Activated CD8-positive, alpha-beta T cell treated with anti-CD3 and anti-CD28 coated beads, Interleukin-2, amount 10 ng/mL, durations not matched to agents 7 days and 5 days (primary cell): ENCODE measurements at places on chromosomes 13 and 19. TPM values are rescaled to one million over a fixed set of nuclear protein-coding genes. Genes with fewer than 3 reads are reported as not detected.

ZNF382 gene
- 13.3 TPM for total RNA-seq

CBLC gene
- total RNA-seq = not detected

SELENOV gene
- not detected for total RNA-seq

ELANE gene
- not detected for total RNA-seq

OR7A10 gene
- total RNA-seq = not detected

NKG7 gene
- 401 TPM for total RNA-seq

LILRA1 gene
- total RNA-seq = not detected

IFNL1 gene
- 0.29 TPM for total RNA-seq

GRCh38 chr13:113837560-113838355 is 26.1 kb downstream of the GAS6 start:
- DNase-seq = no peak

GRCh38 chr13:46386392-46387063 is 524 bp downstream of the RUBCNL start:
- no peak for DNase-seq

- DNase-seq = no peak
Observed at GRCh38 chr19:49497789-49498103, 1.5 kb downstream of the RPS11 start.

- peak; percentile 71 for DNase-seq
Observed at GRCh38 chr19:23394511-23394910, 760 bp downstream of the ZNF91 start.

GRCh38 chr13:101623470-101624209 is 171.2 kb downstream of the ITGBL1 start:
- no peak for DNase-seq

GRCh38 chr19:30079200-30079599 is 137.2 kb downstream of the URI1 start:
- no peak for DNase-seq

DNA sequence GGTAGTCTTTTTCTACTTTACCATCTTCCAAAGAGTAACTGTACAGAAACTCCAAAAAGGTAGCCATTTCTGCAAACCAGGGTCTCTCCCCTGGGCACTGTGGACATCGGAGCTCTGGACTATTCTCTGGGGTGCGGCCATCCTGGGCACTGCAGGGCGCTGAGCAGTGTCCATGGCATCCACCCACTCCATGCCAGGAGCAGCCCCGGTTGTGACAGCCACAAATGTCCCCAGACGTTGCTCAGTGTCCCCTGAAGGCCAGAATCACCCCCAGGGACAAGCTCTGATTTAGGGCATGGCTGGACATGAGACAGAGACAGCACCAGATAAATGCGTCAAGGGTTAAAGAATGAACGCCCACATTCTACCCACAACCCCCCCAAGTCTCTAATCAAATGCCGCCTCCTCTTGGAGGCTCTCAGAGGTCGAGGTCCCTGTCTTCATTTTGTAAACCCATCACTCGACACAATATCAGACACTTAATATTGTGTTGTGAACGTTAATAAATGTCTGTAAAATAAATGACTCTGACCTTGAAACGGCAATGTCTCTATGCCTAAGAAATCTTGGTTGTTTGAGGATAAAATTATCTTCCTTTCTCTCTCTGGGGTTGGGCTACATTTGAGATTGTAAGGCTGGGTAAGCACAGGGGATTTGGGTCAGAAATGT is 8.9 kb downstream of the GNG7 start:
- DNase-seq = no peak

DNA sequence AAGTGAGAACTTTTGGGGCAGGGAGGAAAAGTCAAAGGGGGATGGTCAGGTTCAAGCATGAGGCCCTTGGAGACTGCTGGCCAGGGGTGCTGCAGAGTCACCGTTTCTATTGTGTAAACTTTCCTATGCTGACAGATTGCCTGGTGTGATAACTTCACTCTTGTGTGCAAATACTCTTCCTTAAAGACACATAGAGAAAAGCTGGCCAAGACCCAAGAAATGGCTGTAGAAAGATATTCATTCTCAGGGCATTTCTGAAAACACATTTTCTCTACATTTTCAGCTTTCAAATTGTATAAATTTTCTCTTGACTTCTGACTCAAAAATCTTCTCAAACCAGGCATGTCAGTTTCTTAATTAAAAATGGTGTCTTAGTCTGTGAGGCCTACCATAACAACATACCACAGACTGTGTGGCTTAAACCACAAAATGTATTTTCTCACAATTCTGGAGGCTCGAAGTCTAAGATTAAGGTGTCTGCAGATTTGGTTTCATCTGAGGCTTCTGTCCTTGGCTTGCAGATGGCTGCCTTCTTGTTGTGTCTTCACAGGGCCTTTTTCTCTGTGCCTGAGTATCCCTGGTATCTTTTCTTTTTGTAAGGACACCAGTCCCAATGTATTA is 304.5 kb downstream of the KCNRG start:
- no peak for DNase-seq

- no peak for DNase-seq
Observed at GRCh38 chr19:44278181-44278690, 18.6 kb downstream of the ZNF233 start.

- no peak for DNase-seq
Observed at GRCh38 chr13:91119643-91120042, 227.8 kb upstream of the MIR17HG start.

DNA sequence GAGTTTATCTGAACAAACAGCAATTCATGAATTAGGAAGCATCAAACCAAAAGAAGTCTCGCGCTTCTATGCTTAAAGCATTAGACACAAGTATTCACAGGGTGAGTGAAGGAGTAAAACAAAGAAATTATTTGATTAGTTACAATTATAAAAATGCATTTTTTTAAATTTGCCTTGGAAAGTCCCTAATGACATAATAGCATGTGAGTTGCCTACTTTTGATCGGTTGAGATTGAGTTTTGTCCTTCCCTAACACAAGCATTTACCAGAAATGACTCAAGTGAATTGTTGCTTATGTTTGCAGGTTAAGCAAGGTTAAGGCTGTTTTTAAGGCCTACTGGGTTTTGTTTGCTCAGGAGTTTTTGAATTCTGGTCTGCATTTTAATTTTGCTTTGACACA is 389 bp upstream of the ZNF649 start:
- DNase-seq = no peak

DNA sequence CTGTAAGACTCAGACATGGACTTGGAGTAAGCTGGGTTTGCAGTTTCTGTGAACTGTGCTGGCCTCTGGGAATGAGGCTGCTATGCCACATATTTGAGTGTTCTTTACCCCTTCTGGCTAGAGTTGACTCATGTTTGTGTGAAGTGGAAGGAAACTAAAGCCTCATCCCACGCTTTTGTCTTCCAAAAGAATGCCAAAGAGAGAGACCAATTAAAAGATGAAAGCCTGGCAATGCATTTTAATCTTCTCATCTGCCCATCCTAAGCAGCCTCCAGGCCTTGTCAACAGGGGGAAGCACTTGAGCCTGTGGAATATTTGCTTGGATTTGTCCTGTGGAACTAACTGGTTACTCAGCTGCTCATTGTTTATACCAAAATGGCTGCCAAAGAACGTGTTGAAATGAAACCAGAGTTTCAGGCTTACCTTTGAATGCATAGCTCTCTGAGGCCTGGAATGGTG is 49.1 kb downstream of the LMO7 start:
- no peak for DNase-seq

GRCh38 chr19:44741841-44742329 is 6.6 kb upstream of the BCL3 start:
- DNase-seq = no peak

GRCh38 chr19:39144290-39145071 is 18.9 kb downstream of the PAK4 start:
- DNase-seq = no peak

DNA sequence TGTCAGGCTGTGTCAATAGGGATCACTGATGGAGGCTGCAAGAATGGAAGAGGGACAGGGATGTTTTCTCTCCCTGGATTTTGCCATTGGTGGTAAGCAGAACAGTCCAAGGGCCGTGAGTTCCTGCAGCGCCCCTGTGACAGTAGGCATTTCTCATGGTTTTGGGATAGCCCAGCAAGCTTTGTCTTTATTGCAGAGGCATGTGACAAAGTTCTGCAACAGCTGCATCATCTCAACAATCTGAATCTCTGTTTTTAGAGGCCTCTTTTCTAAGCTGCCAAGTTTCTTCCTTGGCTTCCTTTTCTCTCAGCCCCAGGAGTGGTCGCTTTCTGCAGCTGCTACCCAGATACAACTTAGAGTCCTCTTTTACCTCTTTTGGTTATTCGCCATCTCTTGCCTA is 95.7 kb upstream of the TSHZ3 start:
- no peak for DNase-seq

GRCh38 chr13:82566864-82567263 is 1315.4 kb downstream of the SLITRK1 start:
- no peak for DNase-seq

DNA sequence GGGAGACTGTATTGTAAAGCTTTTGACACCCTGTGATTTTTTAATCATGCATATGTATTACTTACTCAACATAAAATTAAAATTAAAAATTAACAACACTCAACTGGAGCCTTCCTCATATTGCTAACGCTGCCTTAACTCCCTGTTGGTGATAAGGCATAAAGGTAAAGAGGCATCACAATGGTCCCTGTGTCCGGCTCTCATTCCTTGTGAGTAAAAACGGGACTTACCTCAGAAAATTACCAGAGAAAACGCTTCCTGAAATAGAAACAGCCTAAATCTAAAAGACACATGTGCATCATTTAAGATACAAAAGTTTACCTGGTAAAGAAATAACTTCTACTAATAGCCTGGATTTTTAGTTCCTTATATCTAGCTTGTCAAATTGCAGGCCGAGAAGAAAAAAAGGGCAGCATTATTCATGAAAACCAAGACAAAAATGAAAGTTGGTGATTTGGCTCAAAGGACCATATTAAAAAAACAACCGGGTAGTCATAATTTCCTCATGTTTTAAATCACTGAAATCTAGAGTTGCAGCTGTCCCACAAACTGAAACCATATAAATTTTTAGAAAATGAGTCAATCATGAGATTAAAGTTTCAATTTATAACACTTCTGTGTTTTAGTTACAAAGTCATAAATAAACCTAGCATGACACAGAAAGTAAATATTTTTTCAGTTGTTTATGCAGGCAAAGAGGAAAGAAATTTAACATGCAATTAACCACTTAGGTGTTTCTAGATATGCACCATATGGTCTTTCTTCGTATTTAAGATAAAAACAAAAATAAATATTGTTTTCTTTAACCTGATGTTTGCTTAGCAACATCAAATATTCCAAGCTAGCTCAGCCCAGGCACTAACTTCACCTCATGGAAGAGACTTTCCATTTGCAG is 94.7 kb downstream of the MIPEP start:
- no peak for DNase-seq

GRCh38 chr19:40283414-40284250 is 1.5 kb downstream of the AKT2 start:
- DNase-seq = no peak

- DNase-seq = no peak
Observed at GRCh38 chr13:33322543-33322809, 36.9 kb upstream of the STARD13 start.

DNA sequence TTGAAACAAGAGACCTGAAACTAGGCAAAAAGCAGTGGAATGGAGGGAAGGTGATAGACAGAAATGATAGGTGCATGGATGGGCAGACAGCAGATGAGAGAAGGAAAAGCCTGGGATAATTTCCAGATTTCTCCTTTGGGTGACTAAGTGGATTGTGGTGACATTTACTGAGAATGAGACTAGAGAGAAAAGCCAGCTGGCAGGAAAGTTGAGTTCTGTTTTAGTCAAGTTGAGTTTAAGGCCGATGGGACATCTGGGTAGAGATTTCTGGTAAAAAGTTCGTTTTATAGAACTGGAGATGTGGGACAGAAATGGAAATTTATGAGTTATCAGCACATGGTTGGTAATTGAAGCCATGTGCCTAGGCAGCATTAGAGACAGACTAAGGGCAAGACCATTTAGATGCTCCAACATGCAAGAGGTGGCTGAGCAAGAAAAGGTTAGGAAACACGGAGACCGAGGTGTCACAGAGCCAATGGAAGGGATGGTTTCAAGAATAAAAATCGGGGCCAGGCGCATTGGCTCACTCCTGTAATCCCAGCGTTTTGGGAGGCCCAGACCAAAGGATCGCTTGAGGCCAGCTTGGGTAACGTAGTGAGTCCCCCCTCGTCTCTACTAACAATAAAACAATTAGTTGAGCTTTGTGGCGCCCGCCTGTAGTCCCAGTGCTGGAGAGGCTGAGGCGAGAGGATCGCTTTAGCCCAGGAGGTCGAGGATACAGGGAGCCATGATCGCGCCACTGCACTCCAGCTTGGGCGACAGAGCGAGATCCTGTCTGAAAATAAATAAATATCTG is 9.6 kb upstream of the DGKH start:
- no peak for DNase-seq

DNA sequence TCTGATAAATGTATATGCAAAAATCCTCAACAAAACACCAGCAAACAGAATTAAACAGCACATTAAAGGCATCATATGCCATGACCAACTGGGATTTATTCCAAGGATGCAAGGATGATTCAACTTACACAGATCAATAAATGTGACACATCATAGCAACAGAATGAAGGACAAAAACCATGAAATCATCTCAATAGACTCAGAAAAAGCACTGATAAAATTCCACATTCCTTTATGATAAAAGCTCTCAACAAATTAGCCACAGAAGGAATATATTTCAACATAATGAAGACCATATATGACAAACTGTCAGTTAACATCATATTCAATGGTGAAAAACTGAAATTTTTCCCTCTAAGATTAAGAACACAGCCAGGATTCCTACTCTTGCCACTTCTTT is 691.6 kb downstream of the DIAPH3 start:
- DNase-seq = no peak

DNA sequence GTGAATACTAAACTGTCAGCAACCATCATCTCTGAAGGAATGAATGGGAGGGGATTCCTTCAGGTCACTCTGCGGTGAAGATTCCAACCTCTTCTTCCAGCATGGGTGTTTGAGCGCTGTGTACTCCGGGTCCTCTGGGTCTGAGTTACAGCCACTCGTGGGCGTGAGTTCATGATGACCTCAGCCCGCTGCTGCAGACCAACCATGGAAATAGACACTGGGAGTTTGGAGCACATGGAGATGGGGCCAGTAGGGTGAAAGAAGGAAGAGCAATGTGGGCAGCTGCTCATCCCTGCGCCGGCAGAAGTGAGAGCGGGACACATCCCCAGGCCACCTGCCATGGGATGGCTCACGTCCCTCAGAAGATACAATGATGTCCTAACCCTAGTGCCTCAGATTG is 16.8 kb upstream of the RAB20 start:
- no peak for DNase-seq

DNA sequence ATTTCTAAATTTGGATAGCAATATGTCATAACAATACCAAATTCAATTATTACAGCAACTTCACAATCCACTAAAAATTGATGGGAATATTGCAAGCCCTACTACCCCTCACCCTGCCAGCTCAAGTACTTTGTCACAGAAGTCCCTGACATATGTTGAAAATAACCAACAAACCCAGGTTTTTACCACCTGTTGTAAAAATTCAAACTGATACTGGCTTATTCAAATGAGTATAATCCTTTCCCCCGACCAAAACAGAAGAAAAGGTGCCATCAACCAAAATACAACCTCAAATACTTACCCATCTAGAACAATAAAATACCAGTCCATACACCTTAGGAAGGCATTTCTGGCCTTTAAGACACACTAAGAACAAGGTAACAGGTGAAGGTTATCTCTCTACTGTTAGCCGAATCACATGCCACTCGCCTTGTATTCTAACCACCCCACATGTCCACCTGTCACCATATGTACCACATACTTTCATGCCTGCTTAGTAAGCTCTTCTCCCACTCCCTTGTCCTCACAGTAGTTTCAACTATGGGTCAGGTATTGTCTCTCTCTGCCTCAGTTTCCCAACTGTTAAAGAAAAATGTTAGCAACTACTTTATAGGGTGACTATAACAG is 53.1 kb downstream of the USP12 start:
- no peak for DNase-seq
